ENCODE measurements at places on chromosomes 5 and 9.
A peak's percentile ranks its signal among the peaks of the same experiment; 100 is the strongest.

- DNase-seq, result no peak
These were observed 133.7 kb downstream of the WNK2 start for GRCh38 chr9:93317495-93318094.

GRCh38 chr9:133037775-133038515 is 7.1 kb downstream of the GTF3C5 start:
- DNase-seq, result no peak

- no peak for DNase-seq
These were observed 17.9 kb downstream of the TRUB2 start for GRCh38 chr9:128304136-128304970.

DNA sequence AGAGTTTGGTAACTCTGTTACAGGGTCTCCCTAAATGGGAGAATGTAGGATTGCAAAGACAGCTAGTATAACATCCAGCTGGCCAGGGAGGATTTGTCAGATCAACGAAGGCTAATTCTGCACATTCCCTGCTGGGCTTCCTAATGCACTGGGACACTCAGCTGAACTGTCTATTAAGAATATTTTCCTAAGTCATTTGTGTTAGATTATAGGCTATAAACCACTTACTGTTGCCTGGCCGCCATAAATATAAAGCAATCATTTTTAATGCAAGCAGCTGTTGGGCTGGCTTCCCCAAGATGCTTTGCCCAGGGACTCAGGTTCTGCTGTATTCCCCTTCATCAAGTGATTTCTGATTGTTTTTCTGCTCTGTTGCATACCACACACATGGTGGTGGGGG is 35.3 kb upstream of the SLIT3 start:
- no peak for DNase-seq

- peak; percentile 46 for DNase-seq
These were observed 43.6 kb upstream of the RAD23B start for GRCh38 chr9:107239474-107239873.

DNA sequence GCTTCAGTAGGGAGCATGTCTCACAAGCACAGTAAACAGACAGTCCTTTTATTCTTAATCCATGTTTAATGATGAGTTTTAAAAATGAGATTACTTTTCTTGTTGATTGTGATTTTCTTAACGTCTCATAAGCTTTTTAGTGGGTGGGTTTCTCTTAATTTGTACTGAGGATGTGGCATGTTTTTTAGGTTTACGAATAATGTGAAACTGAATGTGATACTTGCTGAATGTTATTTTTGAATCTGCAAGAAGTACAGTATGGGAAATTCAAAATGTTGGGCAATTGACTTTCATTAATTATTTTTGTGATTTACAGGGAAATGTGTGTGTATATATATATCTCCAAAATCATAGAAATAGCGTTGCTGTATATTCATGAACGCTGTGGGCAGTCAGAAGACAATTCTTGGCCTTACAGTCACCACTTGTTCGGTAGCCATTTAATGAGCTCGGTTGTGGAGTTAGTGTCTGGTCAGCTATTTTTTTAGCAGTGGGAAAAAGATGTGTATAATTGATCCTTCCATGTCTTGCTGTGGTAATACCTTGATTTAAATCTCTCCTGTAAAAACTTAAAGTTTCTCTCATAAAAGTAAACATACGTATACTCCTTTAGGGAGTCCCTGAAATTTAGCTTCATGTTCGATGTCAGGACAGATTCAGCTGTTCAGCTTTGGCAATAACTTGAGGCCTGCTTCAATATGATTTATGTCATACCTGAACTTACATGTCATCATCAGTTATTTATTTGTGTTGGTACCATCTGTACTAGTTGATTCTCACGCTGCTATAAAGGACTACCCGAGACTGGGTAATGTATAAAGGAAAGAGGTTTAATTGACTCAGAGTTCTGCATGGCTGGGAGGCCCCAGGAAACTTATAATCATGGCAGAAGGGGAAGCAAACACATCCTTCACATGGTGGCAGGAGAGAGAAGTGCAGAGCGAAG is 15.0 kb downstream of the ICE1 start:
- no peak for DNase-seq

DNA sequence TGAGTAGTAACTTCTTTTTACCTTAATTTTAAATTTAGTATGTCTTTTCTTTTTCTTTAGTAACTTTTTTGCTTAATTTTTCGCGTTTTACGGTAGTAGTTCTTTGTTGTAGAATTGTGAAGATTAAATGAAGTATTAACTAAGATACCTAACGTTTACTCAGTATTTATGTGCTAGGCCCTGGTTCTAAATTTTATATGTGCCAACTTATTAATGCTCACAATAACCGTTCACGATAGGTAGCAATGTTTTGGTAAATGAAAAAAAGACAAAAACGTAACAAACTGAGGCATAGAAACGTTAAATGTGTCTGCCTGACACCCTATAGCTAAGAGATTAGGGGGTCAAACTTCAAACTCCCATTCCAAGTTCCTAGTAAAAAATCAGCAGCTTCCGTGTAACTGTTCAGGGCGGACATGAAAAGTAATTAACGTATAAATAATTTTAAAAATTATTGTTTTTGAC is 1.2 kb downstream of the MRPS30 start:
- no peak for DNase-seq

DNA sequence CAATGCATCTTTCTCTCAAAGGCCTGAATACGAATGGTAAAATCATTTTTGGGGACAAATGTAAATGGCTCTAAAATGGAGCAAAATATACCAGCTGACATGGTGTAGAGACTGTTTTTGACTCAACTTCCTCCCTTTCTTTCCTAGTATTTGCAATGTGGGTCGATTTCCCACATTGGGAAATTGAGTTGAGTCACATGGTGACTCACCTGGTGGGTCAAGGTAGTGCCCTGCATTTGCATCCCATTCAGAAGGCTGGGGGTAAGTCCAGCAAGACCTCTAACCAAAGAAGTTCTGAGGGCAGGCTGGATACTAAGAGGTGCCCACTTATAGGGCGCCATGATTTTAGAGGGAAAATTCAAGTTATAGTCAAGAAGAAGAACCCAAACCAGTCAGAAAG is 179.6 kb upstream of the MPDZ start:
- no peak for DNase-seq

DNA sequence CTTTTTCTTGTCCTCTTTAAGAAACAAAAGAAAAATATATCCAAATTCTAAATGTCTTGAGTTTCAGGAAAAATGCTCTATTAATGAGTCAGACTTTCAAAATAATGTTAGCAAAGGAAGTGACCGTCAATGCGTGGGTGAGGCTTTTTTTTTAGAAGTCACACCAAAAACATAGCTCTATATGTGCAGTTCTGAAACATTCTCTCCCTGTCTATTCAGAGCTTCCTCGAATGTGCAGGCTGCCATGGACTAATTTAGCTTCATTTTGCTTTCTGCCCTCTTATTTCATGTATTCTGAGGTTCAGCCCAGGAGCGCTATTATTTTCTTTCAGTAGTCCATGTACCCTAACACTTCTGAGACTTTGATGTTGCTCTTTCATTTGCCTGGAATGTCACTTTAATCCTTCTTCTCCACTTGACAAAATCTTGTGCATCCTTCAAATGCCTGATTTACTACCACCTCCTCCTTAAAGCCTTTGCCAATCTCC is 72.5 kb upstream of the RASA1 start:
- DNase-seq, result peak; percentile 51

Data from amniotic epithelial cell (primary cell).